ENCODE measurements at places on chromosomes 2 and 18. TPM values are rescaled to one million over a fixed set of nuclear protein-coding genes. Genes with fewer than 3 reads are reported as not detected.

The EN1 gene
- total RNA-seq, result not detected

The SLC39A10 gene
- total RNA-seq, result 144 TPM

The STON1 gene
- 13.4 TPM for total RNA-seq

DNA sequence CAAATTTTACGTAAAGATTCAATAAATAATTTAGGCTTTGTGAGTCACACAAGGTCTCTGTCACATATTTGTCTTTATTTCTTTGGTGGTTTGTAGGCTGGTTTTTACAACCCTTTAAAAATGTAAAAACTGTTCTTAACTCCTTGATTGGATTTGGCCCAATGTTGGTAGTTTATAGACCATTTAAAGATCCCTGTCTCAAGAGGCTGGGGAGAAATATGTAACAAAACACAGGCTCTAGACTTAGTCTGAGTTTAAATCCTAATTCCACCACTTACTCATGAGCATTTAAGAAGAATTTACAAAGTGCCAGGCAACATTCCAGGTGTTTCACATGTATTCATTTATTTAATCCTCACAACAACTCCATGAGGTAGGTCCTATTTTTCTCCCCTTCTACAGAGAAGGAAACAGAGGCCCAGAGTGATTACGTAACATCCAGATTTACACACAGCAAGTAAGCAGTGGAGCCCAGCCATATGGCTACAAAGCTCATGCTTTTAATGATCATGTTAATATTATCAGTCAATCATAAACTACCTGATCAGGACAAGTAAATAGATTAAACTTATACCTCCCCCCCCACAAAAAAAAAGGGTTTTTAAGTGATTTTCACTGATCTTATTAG, 416.6 kb upstream of the ACVR2A start:
- no peaks in the 10 kb centered on the region for H3K27me3 ChIP-seq
- peaks cover 9% of the 10 kb centered on the region for H3K4me1 ChIP-seq
- no peak for DNase-seq
- H3K27ac ChIP-seq, result no peak overlapping the region
- H3K36me3 ChIP-seq, result no peaks in the 10 kb centered on the region

DNA sequence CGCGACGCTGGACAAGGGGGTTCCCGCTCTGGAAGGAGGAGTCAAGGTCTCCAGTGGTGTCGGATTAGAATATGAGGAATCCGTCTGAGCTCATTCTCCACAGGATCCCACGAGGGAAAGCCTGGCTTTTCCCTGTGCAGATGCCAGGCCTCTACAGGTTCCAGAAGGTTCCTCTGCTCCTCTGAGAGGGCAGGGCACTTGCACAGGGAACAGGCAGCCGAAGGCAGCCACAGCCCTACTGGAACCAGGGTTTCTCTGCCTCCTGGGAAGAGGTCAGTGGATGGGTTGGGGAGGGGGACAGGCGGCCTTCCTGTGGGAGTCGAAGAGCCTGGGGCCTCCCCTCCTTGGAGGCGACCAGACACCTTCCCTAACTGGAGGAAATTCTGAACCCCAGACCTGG, 1.7 kb upstream of the AQP12A start:
- H3K36me3 ChIP-seq, result no peaks in the 10 kb centered on the region
- H3K4me1 ChIP-seq, result no peaks in the 10 kb centered on the region
- H3K27me3 ChIP-seq, result peaks cover 3% of the 10 kb centered on the region

The CCDC150 gene
- 43.0 TPM for total RNA-seq
